Erythroblast (primary cell): ENCODE measurements at places on chromosomes 5 and 9.
A peak's percentile ranks its signal among the peaks of the same experiment; 100 is the strongest.

DNA sequence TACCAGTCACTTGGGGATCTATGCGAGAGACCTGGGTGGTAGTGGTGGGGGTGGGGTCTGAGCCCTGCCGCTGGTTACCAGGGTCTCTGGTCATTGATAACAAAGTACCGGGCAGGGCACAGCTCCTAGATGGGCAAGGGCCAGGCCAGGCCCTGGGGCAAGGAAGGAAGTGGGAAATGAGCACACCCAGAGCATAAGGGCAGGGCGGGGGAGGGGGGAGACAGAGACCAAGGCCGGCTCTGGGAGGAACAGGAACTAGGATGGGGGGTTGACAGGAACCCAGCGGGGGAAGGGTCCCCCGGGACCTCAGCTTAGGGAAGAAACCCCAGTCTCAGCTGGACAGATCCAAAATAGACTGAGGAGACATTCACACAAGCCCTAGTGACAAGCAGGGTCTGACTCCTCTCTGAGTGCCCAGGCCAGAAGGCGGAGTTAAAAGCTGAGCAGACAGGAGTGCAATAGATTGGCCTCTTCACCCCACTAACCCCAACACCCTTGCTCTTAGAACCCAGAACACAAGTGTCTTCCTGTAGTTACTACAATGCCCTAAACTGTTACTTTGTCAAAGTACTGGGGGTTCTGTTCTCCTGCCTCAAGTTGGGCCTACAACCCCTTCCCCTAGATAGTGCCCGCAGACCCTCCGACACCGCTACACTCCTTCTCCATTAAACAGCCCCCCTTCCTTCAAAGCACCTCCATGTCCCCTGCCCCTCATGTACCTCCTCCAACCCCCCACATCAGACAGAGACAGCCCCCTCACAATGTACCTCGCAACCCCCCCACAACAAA, 628 bp downstream of the ATOSB start:
- peak; percentile 78 for DNase-seq

DNA sequence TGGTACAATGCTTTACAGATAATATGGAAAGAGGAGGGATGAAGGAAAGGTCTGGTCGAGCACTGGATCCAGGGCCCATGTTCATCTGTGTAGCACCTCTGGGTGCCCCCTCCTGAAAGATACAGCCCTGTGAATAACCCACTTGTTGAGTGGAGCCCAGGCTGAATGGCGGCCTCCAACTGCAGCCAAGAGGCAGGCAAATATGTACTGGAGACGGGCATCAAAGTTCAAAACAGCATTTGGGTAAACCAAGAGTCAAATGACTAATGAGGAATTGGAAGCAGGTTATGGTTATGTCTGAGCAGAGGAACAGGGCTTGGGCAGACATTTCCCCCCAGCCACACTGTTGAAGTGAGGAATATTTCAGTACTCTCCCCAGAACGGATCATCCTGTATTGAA, 1.1 kb downstream of the C9 start:
- DNase-seq: no peak

GRCh38 chr5:172529896-172530295, 75.6 kb upstream of the SH3PXD2B start:
- DNase-seq: no peak

DNA sequence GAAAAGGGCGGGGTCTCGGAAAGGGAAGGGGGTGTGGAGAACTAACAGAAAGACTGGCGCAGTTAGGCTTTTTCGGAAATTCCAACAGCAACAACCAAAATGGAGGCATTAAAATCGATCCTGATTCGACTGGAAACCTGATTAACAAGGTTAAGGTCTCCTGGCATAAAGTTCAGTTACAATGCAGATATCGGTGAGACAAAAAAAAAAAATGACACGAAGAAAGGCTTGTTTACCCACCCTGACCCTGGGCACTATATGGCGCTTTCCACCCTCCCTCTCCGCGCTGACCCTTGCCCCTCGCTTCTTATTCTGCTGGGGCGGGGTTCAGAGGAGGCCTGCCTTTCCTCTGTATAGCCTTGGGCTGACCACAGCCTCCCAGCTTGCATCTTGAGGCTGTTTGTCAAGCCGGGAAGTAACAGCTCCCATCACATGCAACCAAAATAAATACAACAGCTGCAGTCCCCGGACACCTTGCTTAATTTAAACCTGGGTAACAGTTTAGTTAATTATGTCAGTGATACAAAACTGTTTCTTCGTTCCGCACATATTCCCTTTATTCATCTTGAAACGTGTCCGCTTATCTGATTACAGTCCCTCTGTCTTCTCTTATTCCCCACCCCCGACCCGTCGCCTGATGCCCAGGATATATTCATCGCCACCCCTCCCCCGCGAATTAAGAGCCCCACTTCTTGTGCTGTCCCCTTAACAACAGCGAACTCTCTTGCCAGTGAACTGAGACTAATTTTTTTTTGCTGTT, 795 bp upstream of the PJA2 start:
- peak; percentile 85 for DNase-seq

DNA sequence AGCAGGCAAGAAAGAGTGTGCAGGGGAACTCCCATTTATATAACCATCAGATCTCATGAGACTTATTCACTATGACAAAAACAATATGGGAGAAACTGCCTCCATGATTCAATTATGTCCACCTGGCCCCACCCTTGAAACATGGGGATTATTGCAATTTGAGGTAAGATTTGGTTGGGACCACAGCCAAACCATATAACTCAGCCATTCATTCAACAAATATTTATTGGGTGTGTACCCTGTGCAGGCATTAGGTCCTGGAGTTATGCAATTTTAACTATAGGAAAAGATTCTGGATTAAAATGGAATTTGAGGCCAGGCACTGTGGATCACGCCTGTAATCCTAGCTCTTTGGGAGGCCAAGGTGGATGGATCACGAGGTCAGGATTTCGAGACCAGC, 124.2 kb upstream of the GAS1 start:
- DNase-seq: no peak

DNA sequence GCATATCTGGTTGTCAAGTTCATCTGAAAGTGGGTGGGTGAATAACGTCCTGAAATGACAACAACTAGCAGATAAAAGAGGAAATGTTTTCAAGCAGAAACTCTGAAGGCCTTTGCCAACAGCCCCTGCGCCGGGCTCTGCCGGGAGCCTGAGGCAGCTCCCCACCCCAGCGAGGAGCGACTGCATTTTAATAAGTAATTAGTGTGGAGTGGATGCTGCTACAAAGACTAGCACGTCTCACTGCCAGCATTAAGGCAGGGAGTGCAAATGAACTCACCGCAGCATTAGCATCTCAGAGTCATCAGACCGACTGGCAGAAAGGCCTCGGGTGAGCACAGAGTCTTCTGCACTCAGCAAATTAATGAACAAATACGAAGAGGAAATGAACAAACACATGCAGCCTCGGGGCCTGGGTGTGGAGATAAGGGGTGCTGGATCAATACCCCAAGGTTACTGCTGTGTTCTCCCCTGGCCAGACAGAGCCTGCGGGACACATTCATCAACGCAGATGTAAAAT, 63.8 kb downstream of the VAV2 start:
- DNase-seq: no peak

- DNase-seq: no peak
Measured at GRCh38 chr5:106307265-106307664, 1363.5 kb downstream of the EFNA5 start.

DNA sequence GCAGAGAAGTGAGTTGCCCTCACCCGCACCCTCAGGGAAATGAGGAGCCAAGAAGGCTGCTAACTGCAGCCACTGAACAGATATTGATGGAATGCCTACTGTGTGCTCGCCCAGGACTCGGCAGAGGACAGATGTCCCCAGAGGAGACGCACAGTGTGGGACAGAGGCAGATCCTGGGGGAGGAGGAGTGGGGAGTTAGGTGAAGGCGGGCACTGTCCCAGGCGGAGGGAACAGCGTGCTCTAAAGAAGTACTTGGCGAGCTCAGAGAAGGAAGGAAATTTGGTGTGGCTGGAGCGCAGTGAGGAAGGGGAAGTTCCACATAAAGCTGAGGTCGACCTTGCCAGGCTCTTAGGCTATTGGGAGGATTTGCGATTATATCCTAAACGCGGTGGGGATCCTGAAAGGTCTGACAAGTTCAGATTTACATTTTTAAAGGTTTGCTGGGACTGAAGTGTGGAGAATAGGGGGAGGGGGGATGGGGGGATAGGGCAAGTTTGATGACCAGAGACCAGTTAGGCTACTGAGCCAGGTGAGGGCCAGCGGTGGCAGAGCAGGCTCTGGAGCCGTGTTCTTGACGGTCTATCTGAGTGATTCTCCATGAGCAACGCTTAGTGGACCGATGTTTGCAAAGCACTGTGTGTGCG, 23.6 kb upstream of the CERCAM start:
- DNase-seq: no peak

DNA sequence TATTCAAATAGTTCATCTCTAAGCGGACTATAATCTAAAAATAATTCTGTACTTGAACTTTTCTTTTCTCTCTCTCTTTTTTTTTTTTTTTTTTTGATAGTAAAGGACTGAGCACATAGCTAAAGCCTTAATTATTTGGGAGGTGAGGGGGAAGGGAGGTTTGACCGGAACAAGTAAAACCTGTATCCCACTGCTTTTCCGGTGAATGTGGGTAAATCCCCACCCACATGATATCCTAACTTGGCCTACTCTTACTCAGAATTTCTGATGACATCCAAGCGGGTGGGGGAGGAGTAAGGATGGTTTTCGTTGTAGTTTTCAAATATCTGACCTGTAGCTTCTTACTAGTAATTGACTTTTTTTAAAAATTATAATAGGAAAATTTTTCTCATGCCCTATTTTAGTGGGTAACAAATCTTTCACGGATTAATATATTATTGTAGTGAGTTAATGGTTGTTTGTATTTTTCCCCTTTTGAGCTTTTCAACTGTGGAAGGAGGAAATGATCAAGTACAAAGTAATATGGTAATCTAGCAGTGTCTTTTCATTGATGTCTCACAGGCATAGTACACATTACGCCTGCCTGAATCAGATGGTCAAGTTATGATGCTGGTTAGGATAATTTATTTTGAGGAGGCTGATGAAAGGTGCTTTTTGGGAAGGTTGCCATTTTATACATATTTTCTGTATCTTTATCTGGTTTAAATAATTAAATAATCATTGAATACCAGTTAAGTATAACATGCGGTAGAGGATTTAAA, 2.2 kb upstream of the ELL2 start:
- DNase-seq: no peak

- no peak for DNase-seq
Measured at GRCh38 chr5:102678267-102679058, 76.6 kb upstream of the PAM start.

DNA sequence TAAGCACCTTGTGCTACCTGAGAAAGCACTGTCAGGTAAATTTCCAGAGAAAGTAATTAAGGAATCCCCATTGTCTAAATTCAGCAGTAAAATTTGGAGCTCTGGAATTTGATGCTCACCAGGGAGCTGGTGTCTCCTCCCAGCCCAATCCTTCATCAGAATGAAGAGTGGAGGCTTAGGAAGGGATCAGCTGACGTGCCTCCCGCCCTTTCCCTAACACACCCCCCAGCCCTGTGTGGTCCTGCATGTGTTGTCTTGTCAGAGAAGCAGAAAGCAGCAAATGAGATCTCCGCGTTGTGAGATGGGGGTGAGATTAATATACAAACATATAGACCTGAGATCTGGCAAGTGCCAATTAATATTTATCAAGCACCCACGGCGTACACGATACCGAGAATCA, 26.9 kb upstream of the BARHL1 start:
- no peak for DNase-seq

- peak; percentile 36 for DNase-seq
Measured at GRCh38 chr5:73189871-73190376, 16.9 kb downstream of the TMEM174 start.

DNA sequence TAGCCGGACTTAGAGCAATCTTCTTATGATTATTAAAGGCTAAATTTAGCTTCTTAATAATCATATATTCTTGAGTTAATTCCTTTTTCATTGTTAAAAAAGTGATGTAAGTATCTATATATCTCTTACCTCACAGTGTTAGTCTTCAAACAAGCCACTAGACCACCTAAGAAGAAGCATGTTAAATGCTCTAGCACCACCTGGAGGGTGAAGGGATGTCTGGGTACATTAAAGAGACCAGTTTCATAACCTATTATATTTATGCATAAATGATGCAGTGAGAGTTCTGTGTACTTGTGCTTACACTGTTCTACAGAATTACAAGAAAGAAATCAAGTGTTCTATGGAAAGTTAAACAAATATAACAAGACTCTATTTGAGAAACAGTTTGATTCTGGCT, 55.9 kb upstream of the SLCO6A1 start:
- peak; percentile 2 for DNase-seq

DNA sequence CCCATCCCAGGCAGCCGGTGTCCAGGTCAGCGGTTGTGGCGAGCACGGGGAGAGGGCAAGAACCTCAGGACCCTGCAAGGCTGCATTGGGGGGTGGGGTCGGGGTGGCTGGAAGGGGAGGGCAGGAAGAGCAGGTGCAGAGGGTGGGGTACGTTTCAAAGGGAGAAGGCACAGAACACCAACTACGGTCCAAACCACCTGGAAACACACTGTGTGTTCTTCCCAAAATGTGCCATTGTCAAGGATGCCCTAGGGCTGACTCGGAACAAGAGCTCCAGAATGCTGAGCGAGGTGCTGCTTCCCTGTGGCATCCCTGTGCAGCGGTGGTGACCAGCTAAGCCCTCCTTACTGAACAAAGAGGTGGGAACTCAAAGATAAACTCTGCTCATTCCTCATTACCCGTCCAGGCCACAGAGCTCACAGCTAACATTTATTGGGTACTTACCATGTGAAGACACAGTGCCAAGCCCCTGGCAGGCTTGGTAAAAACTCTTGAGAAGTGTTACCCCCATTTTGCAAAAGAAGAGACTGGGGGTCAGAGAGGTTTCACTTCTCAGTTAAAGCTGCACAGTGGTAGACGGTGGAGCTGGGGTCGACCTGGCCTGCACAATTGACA, 153.8 kb downstream of the COL23A1 start:
- no peak for DNase-seq

DNA sequence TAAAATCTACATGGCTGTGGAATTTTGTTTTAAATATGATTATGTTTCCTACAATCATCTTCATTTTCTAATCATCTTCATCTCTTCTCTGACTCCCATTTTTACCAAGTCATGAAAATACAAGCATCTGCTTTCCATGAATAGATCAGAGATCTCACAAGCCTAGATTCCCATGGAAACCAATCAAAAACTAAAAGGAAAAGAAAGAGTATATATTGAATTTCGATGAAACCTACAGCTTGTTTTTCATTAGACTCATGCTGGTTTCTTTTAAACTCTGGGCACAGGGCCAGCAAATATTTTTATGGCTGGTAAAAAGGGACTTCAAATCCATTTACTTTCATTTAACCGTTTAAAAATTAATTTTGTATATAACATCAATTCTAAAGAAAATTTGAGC, 51.2 kb downstream of the INVS start:
- DNase-seq: no peak

DNA sequence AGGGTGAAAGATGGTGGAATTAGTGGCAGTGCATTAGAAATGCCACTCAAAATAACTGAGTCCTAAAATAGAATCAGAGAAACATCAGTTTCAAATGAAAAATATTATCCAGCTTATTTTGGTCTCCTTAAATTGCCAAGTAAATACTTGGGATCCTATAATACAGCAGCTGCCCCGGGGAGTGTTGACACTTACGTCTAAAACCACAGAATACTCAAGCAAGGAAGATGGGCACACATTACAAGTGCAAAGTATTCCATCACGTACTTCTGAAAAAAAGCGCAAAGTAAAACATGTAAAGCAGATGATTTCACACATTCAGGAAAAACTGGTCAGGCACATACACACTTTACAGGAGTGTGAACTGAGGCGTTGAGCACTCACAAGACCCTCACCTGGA, 2.4 kb upstream of the ARHGEF37 start:
- DNase-seq: no peak

GRCh38 chr5:56772767-56773166, 42.6 kb upstream of the MAP3K1 start:
- DNase-seq: no peak

GRCh38 chr9:78031444-78031892, at the start of gene GNAQ:
TSS of gene GNAQ (minus strand) at chr9:78031811. CDS start at chr9:78031235, 576 bp downstream.
- DNase-seq: peak; percentile 85

- peak; percentile 52 for DNase-seq
Measured at GRCh38 chr5:105230516-105231157, 1668.0 kb upstream of the NUDT12 start.
